ENCODE measurements at places on chromosomes 2 and 18.

DNA sequence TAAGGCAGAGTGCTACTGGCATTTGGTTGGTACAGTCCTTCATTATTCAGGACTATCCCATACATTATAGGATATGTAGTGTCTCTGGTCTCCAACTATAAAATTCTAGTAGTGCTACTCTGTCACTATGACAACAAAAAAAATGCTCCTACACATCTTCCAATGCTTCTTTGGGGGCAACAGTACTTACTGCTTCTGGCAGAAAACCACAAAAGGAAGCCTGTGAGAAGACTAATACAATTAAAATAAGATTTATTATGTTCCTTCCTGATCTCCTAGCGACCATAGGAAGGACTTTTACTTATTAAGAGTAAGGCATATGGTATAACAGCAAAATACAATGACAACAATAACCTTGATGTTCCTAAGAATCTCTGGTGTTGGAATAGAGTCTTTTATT lies 48.4 kb upstream of the CPO start:
- DNase-seq: no peak

DNA sequence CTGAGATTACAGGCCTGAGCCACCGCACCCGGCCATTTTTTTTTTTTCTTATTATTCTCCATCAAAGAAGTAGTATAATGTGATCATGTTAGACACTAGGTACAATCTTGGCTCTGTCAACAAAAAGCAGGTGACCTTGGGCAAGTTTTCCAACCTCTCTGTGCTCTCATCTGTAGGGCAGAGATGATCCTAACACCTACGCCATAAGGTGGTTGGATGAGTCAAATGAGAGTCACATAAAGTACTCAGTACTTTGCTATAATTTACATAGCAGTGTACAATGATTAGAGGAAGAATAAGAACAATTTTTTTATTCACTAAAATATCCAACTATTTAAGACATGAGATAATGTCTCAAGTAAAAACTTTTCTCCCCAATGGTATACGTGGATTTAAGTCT lies 128.6 kb downstream of the TGIF1 start:
- no peak for DNase-seq

DNA sequence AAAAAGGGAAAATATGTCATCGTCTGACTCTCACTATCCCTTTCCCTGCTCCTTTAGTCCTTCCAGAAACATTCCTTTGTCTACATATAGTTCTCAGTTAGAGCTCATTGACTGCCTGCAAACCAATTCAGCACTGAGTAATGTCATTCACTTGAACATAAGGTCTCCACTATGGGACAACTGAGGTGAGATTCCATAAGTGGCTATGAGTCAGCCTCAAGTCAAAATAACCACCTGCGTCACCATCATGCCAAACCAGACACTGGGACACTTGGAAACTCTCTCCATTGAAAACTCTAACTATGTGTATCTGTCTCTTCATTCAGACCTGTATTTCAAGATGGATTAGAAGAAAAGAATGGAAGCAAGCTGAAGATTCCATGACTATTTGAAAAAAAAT lies 878.0 kb upstream of the PIK3C3 start:
- no peak for DNase-seq

- no peak for DNase-seq
Observed at GRCh38 chr2:28052691-28053090, 162.2 kb downstream of the BABAM2 start.

DNA sequence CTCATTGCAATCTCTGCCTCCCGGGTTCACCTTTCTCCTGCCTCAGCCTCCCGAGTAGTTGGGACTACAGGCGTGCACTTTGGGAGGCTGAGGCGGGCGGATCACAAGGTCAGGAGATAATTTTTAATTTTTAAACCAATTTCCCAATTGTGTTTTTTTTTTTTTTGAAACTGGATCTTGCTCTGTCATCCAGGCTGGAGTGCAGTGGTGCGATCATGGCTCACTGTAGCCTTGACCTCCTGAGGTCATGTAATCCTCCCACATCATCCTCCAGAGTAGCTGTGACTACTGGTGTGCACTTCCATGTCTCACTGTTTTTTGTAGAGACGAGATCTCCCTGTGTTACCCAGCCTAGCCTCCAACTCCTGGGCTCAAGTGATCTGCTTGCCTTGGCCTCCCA lies 49.3 kb downstream of the GLS start:
- DNase-seq: no peak

DNA sequence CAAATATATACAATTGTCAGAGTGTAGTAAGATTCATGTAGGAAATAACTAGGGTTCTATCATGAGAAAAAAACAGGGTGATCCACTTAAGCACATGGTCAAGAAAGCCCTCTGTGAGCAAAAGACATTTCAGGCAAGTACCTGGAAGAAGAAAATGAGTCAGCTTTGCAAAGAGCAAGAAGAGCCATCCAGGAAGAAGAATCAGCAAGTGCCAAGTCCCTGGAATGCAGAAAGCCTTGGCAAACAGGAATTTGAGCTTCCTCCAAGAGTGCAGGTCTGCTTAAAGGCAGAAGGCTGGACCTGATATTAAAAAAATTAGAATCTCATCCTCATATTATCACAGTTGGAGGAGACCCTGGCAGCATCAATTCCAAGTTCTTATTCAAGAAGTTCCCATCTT lies 188.5 kb upstream of the CELF4 start:
- DNase-seq: no peak
